Hepatocyte (in vitro differentiated cells): ENCODE measurements at places on chromosomes 7 and 10. TPM values are rescaled to one million over a fixed set of nuclear protein-coding genes. Genes with fewer than 3 reads are reported as not detected.
A peak's percentile ranks its signal among the peaks of the same experiment; 100 is the strongest.

DNA sequence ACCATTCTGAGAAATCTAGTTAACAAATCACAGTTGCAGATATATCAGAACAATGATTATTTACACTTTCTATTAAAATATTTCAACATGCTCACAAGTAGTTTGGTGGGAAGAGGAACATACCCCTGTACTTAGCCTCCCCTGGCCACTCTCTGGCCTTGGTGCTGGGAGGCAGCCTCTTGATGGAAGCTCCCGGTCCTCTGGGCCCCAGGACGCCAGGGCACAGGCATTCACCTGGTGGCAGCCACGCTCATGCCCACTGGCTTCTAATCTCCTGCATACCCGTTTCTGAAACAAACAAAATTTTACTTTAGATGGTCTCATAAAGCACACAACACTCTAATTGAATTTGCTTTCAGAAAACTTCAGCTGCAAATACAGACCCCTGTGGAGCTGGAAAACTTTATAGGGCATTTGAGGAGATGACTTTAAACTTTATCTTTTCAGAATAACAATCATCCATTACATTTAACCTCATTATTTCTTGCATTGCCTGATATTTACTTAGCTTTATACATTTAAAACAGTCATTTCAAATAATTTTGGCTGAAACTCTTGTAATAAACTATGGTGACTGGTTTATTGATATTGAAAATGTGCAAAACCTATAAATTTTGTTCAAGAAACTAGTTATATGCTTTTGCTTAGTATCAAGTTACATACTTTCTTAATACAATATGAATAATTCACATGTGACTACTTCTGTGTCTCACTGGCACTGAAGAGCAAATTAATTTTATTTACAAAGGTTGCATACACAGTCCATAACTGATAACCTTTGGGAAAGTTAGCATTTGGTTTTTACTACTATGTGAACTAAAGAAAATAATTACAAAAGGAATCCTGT, 30.8 kb downstream of the C10orf143 start:
- no peak for DNase-seq
- H3K27ac ChIP-seq: no peak overlapping the region
- H3K4me1 ChIP-seq: no peaks in the 10 kb centered on the region
- no peaks in the 10 kb centered on the region for H3K27me3 ChIP-seq
- H3K4me3 ChIP-seq: no peak overlapping the region

DNA sequence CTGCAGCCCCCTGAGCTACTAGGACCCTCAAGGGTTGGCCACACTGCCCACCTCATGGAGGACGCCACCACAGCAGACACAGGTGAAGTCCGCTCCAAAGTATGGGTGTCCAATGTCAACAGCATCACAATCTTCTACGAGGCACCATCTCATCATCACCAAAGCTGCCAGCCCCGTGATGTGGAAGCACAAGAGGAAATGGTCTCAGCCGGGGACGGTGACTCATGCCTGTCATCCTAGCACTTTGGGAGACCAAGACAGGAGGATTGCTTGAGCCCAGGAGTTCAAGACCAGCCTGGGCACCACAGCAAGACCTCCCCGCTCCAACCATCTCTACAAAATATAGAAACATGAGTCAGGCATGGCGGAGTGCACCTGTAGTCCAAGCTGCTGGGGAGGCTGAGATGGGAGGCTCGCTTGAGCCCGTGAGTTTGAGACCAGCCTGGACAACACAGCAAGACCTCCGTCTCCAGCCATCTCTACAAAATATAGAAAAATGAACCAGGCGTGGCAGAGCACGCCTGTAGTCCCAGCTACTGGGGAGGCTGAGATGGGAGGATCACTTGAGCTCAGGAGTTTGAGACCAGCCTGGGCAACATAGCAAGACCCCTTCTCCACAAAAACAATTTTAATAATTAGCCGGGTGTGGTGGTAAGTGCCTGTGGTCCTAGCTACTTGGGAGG, 48.8 kb upstream of the MYL10 start:
- DNase-seq: no peak
- H3K36me3 ChIP-seq: no peaks in the 10 kb centered on the region
- peaks cover 7% of the 10 kb centered on the region for H3K4me1 ChIP-seq
- H3K27ac ChIP-seq: no peak overlapping the region
- no peak overlapping the region for H3K4me3 ChIP-seq

GRCh38 chr7:36131499-36131898, 21.6 kb upstream of the EEPD1 start:
- H3K4me3 ChIP-seq: no peak overlapping the region
- no peak for DNase-seq
- H3K4me1 ChIP-seq: peaks cover 18% of the 10 kb centered on the region
- H3K27ac ChIP-seq: no peak overlapping the region

DNA sequence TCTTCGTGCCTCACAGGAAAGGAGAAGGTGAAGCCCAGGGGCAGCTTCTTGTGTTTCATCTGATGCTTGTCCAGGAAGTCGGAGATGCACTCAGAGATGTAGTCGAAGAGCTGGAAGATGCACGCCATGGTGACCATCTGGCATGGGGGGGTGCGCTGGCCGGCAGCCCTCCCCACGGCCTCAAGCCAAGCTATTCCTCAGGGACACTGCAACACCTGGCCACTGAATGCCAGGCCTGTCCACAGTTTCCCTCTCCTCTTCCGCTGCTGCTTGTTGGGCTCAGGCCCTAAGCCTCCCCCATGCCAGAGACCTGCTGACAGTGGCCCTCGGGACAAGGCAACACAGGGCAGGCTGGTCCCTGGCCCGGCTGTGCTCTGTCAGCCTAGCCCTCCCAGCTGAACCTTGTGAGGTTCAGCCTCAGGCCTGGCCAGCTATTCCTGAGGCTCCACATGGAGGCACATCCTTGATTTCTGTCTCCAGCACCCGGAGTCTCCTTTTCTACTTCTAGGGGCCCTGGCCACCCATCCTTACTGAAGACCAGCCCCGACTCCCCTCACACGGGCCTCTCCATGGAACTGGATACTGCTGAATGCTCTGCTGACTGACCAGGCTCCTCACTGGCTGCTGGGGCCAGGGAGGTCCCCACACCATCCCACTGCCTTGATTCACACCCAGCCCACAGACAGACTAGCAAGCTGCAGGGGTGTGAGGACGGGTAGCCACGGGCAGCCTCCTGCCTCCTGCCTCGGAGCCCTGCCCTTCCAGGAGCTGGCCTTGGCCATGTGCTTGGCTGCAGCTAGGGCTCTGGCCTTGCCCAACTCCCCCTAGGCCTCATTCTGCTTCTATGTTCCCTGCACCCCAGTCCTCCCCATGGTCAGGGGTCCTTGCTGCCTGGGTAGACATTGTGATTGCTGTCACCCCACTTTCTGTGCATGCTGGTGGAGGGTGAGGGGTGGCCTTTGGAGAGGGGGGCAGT, 10.1 kb upstream of the MYL7 start:
- DNase-seq: no peak
- H3K27ac ChIP-seq: peak overlapping the region; percentile 48
- H3K27me3 ChIP-seq: peaks cover 9% of the 10 kb centered on the region
- H3K4me3 ChIP-seq: no peak overlapping the region

DNA sequence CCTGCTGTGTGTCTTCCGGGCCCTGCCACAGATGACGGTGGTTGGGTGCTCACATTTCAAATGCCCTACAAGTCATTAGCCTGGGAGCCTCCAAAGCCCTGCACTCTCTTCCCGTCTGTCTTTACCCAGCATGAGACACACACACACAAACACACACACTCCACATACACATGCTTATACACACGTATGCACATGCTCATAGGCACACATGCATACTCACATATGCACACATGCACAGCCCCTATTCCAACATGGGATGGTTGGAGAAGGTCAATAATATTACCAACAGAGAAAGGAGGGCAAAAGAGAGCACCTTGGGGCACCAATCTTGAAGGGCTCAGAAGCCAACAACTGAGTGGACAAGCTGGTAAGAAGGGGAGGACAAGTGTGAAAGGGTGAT, 19.0 kb downstream of the SUN3 start:
- H3K4me1 ChIP-seq: no peaks in the 10 kb centered on the region
- H3K27ac ChIP-seq: no peak overlapping the region
- H3K27me3 ChIP-seq: no peaks in the 10 kb centered on the region

DNA sequence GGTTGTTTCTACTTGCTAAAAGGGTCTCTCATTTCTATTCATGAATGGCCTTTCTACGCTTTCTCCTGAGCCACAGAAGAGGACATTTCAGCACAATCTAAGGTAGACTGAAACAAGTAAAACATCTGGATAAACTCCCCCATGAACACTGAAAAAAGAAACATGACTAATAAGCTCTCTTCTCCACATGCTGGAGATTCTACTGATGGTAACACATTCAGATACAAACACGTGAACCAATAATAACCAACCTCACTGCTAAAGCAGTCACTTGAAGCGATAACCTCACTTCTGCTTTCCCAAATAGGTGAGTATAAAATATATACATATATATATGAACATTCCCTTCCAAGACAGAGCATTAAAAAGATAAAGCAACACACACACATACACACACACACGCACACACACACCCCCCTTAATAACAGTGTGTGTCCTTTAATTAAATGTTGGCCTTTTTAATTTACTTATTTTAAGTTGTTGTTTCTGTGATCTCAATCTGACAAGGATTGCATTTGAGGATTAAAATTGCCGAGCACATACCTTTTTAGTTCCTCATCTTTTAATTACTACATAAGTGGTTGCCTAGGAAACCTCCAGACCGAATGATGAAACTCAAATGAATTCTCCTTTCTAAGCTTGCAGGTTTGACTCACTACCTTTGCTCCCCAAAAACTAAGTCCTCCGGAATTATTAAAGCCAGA, 292.4 kb upstream of the KLF14 start:
- no peaks in the 10 kb centered on the region for H3K27me3 ChIP-seq
- peak; percentile 20 for DNase-seq
- H3K4me3 ChIP-seq: no peak overlapping the region
- no peaks in the 10 kb centered on the region for H3K36me3 ChIP-seq
- H3K4me1 ChIP-seq: no peaks in the 10 kb centered on the region

- H3K4me3 ChIP-seq: no peak overlapping the region
- H3K27me3 ChIP-seq: no peaks in the 10 kb centered on the region
- no peak overlapping the region for H3K27ac ChIP-seq
- H3K4me1 ChIP-seq: peaks cover 25% of the 10 kb centered on the region
These were observed 148.3 kb downstream of the SVIL start for GRCh38 chr10:29486433-29486832.

- H3K27me3 ChIP-seq: no peaks in the 10 kb centered on the region
- H3K4me3 ChIP-seq: no peak overlapping the region
- H3K36me3 ChIP-seq: no peaks in the 10 kb centered on the region
- H3K27ac ChIP-seq: no peak overlapping the region
- no peaks in the 10 kb centered on the region for H3K4me1 ChIP-seq
These were observed 430.7 kb downstream of the PARD3 start for GRCh38 chr10:34384372-34384771.

GRCh38 chr7:47091141-47091540, 490.8 kb downstream of the TNS3 start:
- no peaks in the 10 kb centered on the region for H3K36me3 ChIP-seq
- DNase-seq: no peak
- H3K27ac ChIP-seq: no peak overlapping the region
- H3K4me3 ChIP-seq: no peak overlapping the region

GRCh38 chr10:129027906-129028305, 439.1 kb upstream of the MGMT start:
- H3K36me3 ChIP-seq: no peaks in the 10 kb centered on the region
- H3K27me3 ChIP-seq: peaks cover 25% of the 10 kb centered on the region
- no peaks in the 10 kb centered on the region for H3K4me1 ChIP-seq
- no peak overlapping the region for H3K4me3 ChIP-seq
- H3K27ac ChIP-seq: no peak overlapping the region

GRCh38 chr10:103610083-103610472, 116.6 kb downstream of the NEURL1 start:
- peaks cover 6% of the 10 kb centered on the region for H3K4me1 ChIP-seq
- no peak overlapping the region for H3K4me3 ChIP-seq
- no peak for DNase-seq
- no peak overlapping the region for H3K27ac ChIP-seq
- no peaks in the 10 kb centered on the region for H3K27me3 ChIP-seq

GRCh38 chr7:26459540-26460193, 168.0 kb downstream of the SNX10 start:
- peak overlapping the region; percentile 39 for H3K27ac ChIP-seq
- no peak overlapping the region for H3K4me3 ChIP-seq
- H3K4me1 ChIP-seq: no peaks in the 10 kb centered on the region
- H3K36me3 ChIP-seq: no peaks in the 10 kb centered on the region
- no peaks in the 10 kb centered on the region for H3K27me3 ChIP-seq

GRCh38 chr7:47196737-47197136, 385.2 kb downstream of the TNS3 start:
- H3K4me3 ChIP-seq: no peak overlapping the region
- no peak for DNase-seq
- H3K4me1 ChIP-seq: peaks cover 7% of the 10 kb centered on the region
- H3K27ac ChIP-seq: no peak overlapping the region
- H3K36me3 ChIP-seq: no peaks in the 10 kb centered on the region

DNA sequence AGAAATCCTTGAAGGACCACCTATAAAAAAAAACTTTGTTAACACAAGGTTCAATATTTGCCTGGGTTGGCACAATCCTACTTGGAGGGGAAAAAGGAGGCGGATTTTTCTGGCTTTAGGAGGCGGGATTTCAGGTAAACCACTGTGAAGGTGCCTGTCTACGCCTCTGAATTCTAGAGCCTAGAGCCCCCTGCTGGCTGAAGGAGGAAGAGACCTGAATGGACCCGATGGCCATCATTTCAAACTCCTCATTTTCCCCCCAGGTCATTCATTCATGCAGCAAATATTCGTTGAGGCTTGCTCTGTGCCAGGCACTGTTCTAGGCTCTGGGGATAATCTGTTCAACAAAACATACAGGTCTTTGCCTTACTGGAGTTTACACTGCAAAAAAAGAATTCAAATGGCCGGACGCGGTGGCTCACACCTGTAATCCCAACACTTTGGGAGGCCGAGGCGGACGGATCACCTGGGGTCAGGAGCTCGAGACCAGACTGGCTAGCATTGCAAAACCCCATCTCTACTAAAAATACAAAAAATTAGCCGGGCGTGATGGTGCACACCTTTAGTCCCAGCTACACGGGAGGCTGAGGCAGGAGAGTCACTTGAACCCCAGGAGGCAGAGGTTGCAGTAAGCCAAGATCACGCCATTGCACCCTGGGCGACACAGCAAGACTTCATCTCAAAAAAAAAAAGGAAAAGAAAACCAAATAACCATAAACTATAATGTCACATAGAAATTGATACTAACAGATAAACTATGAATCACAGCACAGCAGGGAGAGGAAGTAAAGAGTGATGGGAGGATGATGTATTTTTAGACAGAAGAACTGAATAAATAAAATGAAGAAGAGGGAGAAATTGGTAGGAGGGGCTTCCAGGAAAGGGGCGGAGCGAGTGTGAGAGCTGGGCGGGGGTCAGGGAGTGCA, 90.1 kb upstream of the NFE2L3 start:
- H3K27ac ChIP-seq: no peak overlapping the region
- H3K36me3 ChIP-seq: no peaks in the 10 kb centered on the region
- no peak overlapping the region for H3K4me3 ChIP-seq
- H3K4me1 ChIP-seq: no peaks in the 10 kb centered on the region
- no peaks in the 10 kb centered on the region for H3K27me3 ChIP-seq

Gene OPN4
- not detected in 2 replicates for total RNA-seq

Gene PKD2L1
- total RNA-seq: 0.10 TPM in 1 of 2 replicates, not detected in the other

Gene MEPCE
- total RNA-seq: 20.9 and 23.1 TPM in 2 replicates

Gene CYREN
- total RNA-seq: 41.6 and 43.2 TPM in 2 replicates

Gene IGFBP3
- 573 and 632 TPM in 2 replicates for total RNA-seq

Gene KIFBP
- 32.6 and 40.5 TPM in 2 replicates for total RNA-seq

Gene CPVL
- 26.2 and 36.6 TPM in 2 replicates for total RNA-seq

Gene NUDT13
- total RNA-seq: 3.4 and 3.9 TPM in 2 replicates
